ENCODE measurements at places on chromosomes 12 and 14.

GRCh38 chr12:128930606-128931005 is 77.3 kb downstream of the GLT1D1 start:
- no peak for DNase-seq

- no peak for DNase-seq
These were observed 228.8 kb downstream of the C12orf75 start for GRCh38 chr12:105559310-105559709.

GRCh38 chr14:88005050-88005481 is at the start of gene GPR65:
GPR65 (plus strand) TSS chr14:88005135; CDS start chr14:88010848, 5,713 bp downstream.
- no peak for DNase-seq

DNA sequence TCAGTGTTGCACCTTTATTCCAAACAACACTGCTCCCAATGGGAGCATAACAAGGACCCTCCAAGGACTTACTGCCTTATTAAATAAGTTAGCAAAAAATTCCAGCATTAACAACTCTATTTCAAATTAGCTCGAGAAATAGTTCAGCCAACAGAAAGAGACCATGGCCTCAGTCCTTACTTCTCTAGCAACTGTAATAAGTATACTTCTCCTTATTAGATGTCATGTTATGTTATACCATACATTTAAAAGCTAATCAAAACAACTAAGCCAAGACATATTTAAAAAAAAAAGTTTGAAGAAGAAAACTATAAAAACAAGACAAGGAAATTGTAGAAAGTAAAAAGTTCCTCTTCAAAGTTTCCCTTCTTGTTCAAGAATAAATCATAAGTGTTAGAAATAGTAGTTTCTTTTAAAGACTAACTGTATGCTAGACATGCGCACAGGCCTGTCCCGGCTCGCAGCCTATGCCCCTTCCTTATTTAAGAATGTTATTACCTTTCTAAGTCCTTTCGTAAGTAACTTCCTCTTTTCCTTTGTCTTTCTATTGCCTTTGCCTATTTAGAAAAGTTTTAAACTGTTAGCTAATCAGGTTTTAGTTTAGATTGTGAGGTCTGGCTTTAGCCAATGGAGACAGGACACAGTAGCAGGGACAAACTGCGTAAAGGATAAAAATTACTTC is 68.6 kb downstream of the RESF1 start:
- no peak for DNase-seq

DNA sequence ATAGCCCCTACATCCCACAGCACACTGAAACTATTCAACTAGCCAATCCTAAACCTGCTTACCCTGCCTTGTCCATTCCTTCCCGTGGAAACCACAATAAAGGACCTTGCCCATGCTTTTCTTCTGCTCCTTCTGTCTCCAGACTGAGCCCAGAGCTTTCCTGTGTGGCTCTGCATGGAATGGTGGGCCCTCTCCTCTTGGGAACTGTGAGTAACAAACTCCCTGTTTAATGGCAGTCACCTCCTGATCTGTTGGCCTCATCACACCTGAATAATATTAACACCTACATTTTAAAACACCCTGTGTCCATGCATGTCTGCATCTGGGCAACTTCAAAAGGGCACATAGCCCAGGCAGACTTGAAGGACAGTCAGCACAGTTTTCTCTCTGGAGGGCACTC is 12.4 kb downstream of the LGR5 start:
- DNase-seq, result no peak

GRCh38 chr12:13211859-13212664 is 15.5 kb downstream of the EMP1 start:
- peak; percentile 78 for DNase-seq

DNA sequence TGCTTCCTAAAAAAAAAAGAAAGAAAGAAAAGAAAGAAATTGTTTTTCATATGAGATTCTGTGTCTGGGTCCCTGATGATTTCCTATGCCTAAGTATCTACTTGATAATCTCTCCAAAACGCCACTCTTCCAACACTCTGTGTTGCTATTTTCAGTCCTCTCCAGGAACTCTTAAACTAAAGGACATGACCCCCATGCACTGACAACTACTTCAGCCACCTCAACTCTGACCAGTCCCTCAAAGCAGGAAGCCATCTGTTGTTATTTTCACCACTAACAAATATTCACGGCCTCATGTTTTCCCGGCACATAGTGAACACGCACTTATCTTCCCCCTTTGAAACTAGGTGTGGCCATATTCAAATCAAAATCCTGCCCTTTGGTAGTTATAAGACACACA is 259.3 kb downstream of the PPFIA2 start:
- no peak for DNase-seq

DNA sequence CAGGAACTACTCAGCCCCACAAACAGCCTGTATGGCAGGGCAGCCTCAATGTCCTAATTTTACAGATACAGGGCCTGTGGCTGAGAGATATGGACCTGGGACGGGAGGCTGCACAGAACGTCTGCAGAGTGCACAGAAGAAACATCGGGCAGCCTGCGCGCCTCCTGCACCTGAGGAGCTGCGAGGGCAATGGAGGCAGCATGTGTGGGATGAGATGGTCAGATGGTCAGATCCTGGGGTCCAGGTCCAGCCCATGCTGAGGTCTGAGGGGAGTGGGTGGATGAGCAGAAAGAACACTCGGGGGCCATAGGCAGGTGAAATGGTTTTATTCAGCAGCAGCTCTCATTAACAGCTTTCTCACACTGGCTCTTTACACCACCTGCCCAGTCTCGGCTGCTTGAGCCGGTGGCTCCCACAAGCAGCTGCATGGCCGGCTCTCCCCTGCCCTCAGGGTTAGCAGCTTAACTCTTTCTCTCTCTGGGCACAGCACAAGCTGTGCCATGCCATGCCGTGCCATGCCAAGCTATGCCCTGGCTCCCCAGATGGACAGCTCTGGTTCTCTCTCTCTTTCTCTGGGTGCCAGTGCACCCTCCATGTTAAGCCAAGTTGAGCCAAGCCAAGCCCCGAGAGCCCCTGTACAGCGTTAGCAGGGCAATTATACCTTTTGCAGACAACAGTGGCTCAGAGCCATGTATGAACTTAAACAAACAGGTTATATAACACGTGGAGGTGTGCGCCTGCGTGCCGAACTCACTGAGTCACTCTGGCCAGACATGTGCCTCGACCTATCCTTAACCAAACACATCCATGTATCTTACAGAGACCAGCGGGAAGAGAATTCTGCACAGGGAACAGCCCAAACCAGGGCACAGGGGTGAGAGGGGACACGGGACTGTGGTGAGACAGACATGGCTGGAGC is 47.6 kb downstream of the RIMBP2 start:
- DNase-seq, result no peak

GRCh38 chr14:104968541-104969401 is 9.4 kb downstream of the AHNAK2 start:
- DNase-seq, result no peak

DNA sequence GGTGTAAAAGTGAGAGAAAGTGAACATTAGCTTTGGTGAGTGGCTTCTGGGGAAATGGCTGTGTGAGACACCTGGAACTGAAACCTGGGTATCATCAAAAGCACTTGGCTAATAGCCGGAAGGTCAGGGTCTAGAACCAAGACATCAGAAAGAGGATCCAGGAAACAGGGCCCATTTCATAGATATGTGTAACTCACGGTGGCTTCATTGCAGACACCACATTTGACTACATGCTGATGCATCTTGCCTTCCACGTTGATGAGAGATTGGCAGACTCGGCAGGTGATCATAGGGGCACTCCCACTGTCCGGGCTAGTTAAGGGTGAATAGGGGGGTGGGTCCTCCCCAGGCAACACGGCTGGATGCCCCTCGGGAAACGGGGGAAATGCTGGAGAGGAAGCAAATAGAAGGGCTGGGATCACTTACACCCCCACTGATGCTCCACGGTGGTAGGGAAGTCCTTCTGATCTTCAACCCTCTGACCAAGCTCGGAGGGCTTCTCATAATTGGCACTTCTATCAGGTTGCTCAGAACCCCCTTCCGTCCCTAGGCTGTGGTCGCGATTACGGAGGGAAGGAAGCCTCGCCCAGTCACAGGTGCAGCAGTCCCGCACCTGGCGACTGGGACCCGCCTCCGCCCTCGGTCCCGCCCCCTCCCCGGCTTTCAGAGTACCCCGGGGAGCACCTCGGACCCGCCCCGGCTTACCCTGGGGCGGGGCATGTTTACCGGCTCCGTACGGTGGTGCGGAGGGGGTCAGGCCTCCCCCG is 593 bp downstream of the PIP4P1 start:
- peak; percentile 77 for DNase-seq

GRCh38 chr12:70794131-70794530 is 126.4 kb downstream of the PTPRR start:
- no peak for DNase-seq

DNA sequence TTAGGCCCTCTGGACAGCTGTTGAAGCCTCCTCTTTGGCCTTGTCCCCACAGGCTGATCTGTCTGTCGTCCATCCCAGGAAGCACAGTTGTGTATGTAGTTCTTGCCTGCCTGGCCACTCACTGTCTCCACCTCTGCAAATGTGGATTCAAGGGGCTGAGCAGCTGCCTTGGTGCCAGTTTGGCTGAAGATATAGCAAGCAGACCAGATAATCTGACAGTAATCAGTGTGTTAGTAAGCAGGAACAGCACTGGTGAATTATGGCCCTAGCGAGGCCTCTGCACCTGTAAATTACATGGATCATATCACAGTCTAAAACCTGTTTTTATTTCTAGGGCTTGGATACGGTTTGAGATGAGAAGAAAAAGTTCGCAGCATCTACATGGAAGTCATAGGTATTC is 282.5 kb upstream of the NOS1 start:
- DNase-seq, result no peak

DNA sequence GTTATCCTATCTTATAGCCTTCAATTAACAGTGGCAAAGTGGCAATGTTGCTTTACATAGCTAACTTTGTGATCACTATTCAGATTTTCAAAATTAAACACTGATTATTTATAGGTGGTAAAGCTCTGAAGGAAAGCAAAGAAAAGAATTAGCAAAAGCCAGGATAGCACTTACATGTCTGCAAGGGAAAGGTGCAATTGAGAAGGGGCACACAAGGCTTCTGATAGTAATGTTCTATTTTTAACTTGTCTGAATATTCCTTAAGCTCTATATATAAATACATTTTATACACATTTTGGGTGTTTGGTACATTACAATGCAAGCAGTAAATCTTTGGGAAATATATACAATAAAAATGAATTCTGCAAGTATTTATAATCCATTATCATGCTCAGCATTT is 10.9 kb downstream of the NAP1L1 start:
- no peak for DNase-seq

DNA sequence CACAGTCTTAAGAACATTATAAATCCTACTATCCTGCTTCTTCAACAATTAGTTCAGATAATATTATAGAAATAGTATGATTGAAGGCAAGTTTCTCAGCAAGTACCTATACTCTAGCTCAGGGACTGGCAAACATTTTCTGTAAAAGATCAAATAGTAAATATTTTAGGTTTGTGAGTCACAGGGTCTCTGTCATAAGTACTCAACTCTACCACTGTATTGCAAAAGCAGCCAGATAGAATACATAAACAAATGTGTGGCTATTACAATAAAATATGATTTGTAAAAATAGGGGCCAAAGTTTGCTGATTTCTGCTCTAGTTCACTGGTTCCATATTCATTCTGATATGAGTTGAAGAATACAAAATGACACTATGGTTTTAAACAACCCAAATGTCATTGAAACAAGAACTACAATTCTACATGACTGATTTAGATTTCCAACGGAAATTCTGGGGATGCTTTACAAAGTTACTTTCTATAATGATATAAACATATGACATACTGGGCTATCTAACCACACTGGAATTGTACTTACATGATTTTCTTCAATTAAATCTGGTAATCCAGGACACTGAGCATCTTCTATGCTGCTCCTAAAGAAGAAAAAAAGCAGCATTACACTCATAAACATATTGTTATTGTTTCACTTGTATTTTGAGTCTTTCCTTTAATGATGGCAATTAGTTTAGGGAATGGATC is 23.2 kb downstream of the LGALS3 start:
- DNase-seq, result no peak

GRCh38 chr14:91185721-91186120 is 58.8 kb downstream of the GPR68 start:
- no peak for DNase-seq

- DNase-seq, result no peak
These were observed 23.3 kb downstream of the RNF34 start for GRCh38 chr12:121423253-121423652.

GRCh38 chr14:104697892-104698583 is 8.6 kb downstream of the INF2 start:
- DNase-seq, result no peak

GRCh38 chr12:115062741-115063140 is 378.8 kb upstream of the TBX3 start:
- DNase-seq, result no peak

- no peak for DNase-seq
These were observed 198.8 kb downstream of the NTF3 start for GRCh38 chr12:5630726-5631125.

- DNase-seq, result no peak
These were observed 48.7 kb downstream of the LRIG3 start for GRCh38 chr12:58871556-58871955.

GRCh38 chr14:61652526-61653262 is 42.6 kb upstream of the HIF1A start:
- no peak for DNase-seq

- DNase-seq, result no peak
These were observed 8.7 kb downstream of the LRP1-AS start for GRCh38 chr12:57138526-57139272.

GRCh38 chr14:60655898-60656685 is 6.8 kb upstream of the SIX1 start:
- DNase-seq, result no peak

DNA sequence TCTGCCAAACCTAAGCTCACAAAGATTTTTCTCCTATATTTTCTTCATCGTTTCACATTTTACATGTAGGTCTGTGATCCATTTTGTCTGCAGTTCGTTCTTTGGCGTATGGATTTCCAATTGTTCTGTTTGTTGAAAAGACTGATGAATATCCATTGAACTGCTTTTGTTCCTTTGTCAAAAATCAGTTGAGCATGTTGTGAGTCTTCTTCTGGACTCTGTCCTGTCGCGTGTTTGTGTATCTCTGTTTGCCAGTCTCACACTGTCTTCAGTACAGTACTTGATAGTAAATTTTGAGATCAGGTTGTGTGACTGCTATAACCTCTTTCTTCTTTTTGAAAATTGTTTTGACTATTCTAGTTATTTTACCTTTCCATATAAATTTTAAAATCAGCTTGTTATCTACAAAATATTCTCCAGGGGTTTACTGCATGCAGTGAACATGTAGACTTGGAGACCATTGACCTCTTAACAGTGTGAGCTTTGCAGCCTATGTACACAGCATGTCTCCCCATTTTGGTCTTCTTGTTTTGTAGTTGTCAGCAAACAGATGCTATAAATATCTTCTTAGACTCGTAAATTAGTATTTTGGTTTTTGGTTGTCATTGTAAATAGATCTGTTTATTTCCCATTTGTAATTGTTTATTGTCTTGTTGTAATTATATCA is 94.0 kb upstream of the DYNC1H1 start:
- DNase-seq, result no peak

DNA sequence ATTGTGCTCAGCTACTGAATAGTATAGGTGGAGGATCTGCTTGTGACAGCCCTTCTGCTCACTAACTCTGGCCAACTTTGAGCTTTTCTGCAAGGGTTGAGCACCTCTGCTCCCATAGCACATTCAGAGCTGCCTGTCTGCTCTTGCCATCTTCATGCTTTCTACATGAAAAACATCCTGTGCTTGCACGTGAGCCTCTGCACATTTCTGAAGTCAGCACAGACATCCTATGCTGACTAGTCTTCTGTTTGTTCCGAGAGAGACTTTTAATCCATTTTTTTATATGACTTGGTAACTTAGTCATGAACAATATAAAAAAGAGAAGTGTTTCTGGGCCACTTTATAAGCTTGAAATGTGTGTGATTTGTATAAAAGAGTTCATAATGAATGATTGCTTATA is 969.3 kb downstream of the TMTC2 start:
- DNase-seq, result no peak
